NCI-H82 (cell line): ENCODE measurements at places on chromosomes 2 and 18.

GRCh38 chr2:217090024-217090473 lies 230.2 kb upstream of the TNP1 start:
- no peak for DNase-seq

- DNase-seq: no peak
Observed at GRCh38 chr2:65558743-65559142, 126.3 kb upstream of the SPRED2 start.

GRCh38 chr18:46040033-46040746 lies 31.9 kb downstream of the PSTPIP2 start:
- DNase-seq: no peak

DNA sequence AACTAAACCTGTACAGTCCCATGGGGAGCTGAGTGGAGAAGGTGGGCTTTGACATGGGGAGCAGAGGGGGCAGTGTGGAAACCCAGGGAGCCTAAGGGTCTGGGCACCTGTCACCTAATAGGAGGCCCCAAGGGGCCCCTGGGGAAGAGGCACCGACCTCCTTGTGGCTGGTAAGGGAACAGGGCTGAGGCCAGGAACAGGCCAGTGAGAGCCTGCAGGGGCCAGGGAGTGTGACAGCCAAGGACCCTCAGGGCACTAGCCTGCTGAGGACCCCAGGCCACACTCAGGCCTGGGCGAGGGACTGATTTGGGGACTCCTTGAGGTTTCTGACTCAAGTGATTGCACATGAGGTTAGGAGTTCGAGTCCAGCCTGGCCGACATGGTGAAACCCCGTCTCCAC lies 24.5 kb upstream of the ALPP start:
- DNase-seq: no peak

GRCh38 chr18:2244641-2245040 lies 326.7 kb downstream of the METTL4 start:
- DNase-seq: no peak

- DNase-seq: peak; percentile 53
Observed at GRCh38 chr2:176507786-176508185, 238.5 kb downstream of the MTX2 start.

- no peak for DNase-seq
Observed at GRCh38 chr2:128799284-128799552, 480.6 kb upstream of the HS6ST1 start.

DNA sequence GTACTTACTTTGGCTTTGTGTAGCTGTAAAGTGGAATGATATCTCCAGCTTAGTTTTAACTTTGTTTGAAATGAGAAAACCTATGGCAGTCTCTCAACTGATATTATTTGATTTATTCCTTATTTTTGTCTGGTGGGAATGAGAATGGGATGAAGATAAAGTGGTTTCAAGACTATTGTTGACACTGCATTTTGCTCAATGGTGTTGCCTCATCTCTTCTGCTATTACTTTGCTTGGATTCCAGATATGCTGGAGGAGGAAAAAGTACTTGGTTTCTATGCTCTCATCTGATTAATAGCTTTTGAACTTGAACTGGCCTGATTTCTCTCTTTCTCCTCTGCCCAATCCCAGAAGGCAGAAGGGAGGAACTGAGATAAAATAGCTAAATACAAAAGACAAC lies 198.2 kb downstream of the CTNNA2 start:
- no peak for DNase-seq

DNA sequence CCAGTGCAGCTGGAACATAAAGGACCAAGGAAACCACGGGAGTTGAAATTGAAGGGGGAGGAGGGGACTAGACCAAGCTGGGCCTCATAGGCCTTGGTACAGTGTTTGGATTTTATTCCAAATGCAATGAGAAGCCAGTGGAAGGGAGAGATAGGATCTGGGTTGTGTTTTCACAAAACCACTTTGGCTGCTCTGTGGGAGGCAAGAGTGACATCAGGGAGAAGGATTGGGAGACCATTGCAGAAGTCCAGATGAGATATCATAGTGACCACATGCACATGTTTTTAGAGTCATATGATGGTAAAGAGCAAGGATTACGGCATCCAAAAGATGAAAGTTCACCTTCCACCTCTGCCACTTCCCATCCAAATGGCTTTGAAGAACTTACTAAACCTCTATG lies 210.2 kb downstream of the PAX3 start:
- DNase-seq: no peak

DNA sequence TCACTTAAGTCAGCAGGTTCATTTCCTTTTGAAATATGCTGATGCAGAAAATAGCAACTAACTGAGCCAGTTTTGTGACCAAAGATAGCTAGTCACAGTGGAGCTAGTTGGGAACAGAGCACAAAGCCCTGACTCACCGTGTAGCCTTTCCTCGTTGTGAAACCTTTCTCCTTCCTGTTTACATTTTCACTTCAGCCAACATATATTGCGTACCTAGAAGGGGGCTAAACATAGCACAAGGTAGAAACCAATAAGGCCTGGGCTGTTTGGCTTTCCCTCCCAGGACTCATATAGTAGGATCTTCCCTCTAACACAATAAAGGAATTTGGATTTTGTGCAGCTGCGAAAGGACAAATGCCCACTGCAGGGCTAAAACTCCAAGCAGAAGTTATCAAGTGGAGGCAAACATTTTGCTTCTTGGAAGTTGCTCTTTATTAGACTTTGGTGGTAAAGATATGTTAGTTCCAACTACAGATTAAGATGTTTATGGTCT lies 24.5 kb upstream of the LPIN2 start:
- DNase-seq: no peak

DNA sequence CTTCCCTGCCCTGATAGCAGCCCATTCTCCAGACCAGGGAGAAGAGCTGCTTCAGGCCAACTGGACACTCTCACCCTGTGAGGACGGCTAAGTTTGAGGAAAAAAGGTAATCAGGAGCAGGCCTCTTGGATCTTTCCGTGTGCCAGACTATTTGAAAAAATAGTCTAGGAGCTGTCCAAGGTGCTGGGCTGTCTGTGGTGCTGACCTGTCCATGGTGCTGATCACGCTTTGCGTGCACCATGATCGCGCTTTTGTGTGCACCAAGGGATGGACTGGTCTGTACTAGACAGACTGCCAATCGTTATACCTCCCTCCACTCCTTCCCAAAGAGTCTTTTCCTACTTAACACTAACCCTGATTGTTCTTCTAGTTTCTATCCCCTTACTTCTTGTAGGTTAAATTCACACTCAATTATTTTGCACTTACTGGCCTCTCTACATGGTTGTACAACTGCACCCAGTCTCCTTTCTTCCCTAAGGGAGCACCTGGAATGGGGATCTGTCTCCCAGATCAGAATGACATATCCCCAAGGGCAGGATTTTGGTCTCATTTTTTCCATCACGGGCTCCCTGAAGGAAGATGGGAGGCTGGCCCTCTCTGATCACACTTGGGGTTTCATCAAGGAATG lies 295.4 kb downstream of the CELF4 start:
- DNase-seq: no peak

GRCh38 chr2:21966139-21966538 lies 842.4 kb downstream of the TDRD15 start:
- no peak for DNase-seq

- no peak for DNase-seq
Observed at GRCh38 chr2:38147333-38148121, 71.6 kb upstream of the CYP1B1 start.

DNA sequence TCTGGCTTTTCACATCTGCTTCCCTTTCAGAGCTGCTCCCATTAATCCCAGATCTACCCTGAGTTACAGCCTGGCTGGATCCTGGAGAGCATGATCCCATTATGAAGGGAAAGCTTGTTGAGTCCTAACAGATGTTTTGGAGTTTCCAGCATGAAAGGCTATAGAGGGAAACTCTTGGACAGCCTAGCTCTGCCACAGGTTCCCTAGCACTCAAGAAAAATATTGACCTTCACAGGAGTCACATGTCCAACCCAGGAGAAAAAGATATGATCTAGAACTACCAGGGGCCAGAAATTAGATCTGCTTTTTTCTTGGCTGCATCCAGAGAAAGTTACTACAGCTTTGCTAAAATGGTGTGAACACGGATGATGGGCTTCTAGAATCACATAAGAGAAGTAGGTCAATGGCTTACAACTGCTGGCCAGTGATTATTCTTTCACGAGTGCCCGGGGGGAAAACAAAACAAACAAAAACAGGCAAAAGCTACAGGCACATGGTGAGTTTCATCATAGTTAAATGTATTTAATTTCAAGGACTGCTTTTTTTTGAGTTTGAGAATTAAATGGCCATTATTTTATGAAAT lies 15.9 kb downstream of the CCDC93 start:
- peak; percentile 96 for DNase-seq

DNA sequence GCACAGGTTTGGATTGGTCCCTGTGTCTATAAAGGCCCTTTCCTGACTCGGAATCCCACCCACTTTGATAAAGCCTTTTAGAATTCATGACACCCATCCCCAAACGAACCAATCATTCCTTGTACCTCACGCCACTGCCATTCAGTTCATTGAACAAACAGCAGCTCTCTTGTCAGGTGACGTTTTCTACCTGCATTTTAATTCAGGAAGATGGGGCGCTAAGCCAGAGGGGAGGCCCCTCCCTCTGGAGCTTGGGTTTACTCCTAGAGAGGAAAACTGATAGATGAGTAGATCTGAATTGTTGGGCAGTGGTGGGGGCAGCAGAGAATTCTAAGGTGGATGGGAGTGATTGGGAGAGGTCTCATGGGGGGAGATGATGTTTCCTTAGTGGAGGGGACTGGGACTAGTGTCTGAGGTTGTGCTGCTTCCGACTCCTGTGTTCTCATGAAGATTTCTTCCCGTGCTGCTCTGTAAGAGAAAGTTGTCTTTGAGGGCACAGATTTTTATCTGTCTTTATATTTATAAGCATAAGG lies 9.6 kb downstream of the RRM2 start:
- DNase-seq: no peak

DNA sequence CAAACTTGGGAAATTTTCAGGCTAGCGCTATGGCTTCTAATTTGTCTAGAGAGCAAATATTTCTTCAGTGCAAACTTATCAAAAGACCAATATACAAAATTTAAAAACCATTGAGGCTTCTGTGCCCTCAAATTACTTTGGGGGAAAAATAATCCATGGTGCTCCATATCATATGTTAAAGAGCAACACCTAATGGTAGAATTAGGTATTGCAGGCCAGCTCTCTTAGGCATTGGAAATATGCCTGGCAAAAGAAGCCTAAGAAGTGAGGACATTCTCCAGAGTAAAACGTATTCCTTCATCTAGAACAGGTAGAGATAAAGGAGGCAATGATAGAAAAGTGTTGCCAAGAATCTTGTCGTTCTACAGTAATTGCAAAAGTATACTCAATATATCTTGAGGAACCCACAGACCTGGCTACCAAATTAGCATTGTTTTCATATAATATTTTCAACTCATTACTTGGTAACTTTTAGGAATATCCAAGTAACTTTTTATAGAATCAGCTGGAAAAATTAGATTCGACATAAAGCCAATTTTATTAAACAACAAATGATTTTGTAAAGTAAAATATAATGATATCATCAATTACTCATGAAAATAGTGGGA lies 401.1 kb downstream of the BCL11A start:
- DNase-seq: peak; percentile 85

DNA sequence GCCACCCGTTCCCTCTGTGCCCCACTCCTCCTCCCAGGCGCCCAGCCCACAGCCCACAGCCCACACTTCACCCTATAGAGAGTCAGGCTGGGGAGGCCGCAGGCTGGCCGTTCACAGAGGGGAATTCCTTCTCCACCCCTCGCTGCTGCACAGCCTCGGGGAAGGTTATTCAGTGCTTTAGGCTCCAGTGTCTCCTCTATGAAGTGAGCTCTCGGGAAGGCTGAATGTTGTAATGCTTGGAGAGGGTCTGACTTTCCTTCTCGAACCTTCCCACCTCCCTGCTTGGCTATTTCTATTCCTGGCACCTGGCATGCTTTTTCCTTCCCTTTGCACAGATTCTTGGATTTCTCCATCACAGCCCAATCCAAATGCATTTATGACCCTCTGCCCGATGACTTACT lies 62.5 kb upstream of the SMAD7 start:
- DNase-seq: no peak

- no peak for DNase-seq
Observed at GRCh38 chr2:201258666-201259615, 1.4 kb upstream of the CASP8 start.

DNA sequence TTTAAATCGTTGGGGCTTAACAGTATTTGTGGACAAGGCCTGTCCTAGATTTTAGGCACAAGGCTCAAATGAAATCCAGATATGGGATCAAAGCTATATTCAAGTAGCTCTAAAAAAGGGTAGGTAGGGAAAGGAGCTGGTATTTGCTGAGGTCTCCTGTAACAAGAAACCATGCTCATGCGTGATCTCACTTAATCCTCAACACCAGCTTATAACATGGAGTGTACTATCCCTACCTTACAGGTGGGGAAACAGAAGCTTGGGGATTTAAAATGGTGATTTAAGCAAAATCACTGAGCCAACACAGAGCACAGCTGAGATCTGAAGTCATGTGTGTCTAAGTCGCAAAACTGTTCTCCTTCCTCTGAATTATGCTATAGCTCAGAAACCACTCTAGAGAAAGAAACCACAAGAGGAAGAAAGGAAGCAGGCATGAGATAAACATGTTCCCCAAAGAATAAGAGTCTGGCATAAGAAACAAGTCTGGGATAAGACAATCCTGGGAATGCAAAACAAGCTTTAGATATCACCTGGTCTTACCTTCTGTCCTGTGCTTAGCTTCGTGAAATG lies 43.1 kb downstream of the CYRIA start:
- DNase-seq: peak; percentile 76

DNA sequence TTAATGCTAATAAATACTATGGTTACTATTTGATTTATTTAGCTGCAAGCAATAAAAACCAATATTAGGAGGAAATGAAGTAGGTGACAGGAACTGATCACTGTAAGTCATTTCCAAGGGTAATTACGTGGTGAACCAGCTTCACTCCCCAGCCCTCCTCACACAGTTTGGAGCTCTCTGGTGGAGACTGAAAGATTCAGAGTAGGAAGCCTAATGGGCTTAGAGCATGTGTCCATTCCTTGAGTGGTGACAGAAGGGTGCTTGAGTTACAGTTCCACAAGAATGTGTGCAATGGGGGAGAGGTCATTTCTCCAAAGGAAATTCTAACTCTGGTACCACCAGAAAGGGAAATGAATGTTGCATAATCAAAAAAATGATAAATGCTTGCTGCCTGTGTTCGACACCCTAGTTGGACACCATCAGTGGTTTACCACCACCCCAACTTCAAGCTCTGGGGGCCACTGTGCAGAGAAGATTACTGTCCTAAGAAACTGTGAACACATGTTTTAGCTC lies 285.1 kb upstream of the MMADHC start:
- DNase-seq: peak; percentile 25

GRCh38 chr18:62578980-62579511 lies 56.2 kb downstream of the ZCCHC2 start:
- no peak for DNase-seq

DNA sequence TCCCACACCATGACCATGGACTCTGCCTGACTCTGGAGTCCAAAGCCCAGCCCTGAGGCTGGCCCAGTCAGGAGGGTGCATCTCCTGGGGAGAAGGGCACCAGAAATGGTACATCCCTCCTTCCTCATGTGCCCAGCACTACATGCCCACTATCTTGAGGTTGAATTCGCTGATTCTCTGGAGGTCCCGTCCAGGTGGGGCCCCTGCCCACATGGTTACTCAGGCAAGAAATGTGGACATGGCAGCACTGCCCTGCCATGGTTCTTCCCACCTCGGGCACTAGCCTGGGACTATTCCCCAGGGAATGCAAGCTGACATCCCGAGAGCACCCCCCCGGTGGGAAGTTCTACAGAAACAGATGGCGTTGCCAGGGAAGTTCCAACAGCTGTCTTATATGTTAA lies 15.3 kb upstream of the HES6 start:
- peak; percentile 93 for DNase-seq

- DNase-seq: no peak
Observed at GRCh38 chr2:27714851-27715291, 51.2 kb downstream of the SLC4A1AP start.
